ENCODE measurements at places on chromosomes 6 and 20.

- no peak for DNase-seq
Measured at GRCh38 chr20:32319100-32319499, 39.0 kb upstream of the ASXL1 start.

DNA sequence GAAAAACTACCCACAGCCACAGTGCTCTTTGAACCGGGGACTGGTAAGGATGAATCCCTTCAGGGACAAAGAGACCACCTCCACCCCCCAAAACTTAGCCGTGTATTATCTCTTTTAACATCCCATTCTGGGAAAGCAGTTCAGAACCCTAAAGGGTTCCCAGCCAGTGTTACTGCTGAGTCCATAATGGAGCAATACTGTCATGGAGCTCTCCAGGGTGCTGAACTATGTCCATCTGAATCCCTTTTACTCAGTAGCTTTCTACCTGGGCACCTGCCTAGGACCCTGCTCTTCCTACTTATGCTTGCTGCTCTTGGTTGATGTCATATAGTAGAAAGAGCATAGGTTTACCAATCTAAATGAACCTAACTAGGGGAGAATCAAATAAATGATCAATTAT lies 22.3 kb upstream of the SAYSD1 start:
- no peak for DNase-seq

DNA sequence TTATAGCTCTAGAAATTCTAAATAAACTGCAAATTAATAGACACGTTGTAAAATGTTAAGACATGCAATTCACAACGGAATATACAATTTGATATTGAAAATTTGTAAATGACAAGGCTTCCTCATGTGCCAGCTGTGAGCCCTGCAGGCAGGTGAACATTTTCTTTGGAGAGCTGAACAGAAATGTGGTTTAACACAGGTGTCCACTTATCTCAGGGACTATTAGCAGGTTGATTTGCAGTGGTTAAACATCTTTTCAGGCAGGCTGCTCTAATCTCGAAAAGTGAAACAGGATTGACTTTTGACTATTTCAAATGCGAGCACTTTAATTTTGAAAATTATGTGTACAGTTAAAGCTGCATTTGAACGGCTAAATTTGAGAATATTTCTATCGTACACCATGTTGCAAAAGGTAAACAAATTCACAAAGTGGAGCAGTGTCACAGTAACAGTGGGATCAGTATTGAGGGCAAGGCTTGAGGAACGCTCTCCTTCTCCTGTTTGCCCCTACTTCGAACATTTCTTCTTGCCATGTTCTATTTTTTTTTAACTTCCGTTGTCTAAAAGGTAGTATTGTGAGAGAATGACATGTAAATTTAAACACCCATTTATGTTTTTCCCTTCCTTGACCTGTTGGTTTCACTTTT lies 210.8 kb downstream of the CDKAL1 start:
- no peak for DNase-seq

- DNase-seq: no peak
Measured at GRCh38 chr6:162940426-162940825, 212.7 kb downstream of the PACRG start.

DNA sequence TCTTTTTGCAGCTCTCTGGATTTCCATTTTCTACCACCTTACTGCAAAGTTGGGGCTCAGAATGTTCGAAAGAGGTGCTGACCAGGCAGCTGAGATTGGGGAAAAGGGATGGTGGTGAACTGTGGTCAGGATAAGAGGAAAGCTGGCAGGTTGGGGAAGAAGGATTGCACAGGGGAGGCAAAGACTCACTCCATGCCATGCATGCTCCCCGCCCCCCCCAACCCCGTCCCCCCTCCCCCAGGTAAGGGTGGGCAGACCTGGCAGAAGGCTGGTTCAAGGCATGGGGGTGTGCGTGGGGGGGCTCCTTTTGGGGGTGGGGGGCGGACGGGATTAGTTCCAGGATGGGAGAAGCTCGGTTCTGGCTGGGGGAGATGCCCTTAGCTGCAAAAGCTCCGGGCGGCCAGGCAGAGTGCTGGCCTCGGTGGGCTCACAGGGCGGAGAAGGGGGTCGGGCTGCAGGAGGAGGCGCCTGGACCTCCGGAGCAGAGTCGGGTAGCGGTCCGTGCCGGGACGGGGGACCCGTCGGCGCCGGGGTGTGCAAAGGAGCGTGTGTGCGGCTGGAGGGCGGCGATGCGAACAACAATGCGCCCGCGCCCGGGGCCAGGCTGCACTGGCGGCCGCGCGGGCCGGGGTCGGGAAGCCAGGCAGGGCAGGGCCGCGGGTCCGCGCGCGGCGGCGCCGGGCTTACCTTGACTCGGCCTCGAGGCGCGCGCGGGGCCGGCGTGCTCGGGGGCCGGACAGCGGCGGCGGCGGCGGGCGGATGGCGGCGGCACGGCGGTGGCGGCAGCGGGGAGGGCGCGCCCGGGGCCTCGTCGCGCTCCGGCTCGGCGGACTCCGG lies 880 bp downstream of the ADNP start:
- DNase-seq: no peak
